Activated CD4-positive, alpha-beta T cell treated with anti-CD3 and anti-CD28 coated beads for 24 hours (primary cell): ENCODE measurements at places on chromosomes 16 and 17.

DNA sequence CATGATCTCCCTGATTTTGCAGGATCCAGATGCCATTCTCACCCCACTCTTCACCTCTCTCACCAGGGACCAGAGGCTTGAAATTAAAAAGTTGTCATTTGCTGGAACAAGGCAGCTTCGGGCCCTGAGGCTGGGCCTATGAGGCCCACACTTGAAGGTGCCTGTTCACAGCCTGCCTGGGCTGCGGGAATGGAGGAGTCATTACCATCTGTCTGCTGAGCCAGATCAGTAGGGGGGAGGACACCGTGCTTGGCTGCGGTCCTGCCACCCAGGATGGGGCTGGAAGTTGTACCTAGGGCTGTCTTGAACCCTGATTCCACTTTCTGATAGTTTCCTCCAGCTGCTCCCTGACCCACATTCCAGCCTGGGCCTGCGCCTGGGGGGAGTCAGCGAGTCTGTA is 208.3 kb upstream of the N4BP1 start:
- DNase-seq, result no peak

GRCh38 chr17:17812211-17813054 is 24.4 kb downstream of the SREBF1 start:
- DNase-seq, result no peak

- no peak for DNase-seq
Observed at GRCh38 chr17:19973156-19973555, 4.5 kb downstream of the AKAP10 start.

DNA sequence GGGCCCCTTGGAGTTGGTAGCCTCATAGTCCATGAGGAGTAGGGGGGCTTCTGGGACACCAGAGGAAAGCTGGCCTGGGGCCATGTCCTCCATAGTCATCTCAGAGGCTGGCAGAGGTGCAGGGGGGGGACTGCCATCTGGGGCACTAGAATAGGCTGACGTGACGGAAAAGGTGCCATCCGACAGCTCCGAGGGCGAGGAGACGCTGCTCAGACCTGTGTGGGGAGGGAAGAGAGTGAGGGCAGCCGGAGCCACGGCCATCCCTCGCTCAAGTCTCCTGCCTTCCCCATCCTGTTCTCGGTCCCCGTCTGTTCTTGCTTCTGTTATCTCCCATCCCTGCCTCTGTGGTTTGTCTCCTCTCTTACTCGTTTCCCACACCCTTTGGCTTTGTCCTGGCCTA is 4.7 kb upstream of the SPAG7 start:
- DNase-seq, result no peak

DNA sequence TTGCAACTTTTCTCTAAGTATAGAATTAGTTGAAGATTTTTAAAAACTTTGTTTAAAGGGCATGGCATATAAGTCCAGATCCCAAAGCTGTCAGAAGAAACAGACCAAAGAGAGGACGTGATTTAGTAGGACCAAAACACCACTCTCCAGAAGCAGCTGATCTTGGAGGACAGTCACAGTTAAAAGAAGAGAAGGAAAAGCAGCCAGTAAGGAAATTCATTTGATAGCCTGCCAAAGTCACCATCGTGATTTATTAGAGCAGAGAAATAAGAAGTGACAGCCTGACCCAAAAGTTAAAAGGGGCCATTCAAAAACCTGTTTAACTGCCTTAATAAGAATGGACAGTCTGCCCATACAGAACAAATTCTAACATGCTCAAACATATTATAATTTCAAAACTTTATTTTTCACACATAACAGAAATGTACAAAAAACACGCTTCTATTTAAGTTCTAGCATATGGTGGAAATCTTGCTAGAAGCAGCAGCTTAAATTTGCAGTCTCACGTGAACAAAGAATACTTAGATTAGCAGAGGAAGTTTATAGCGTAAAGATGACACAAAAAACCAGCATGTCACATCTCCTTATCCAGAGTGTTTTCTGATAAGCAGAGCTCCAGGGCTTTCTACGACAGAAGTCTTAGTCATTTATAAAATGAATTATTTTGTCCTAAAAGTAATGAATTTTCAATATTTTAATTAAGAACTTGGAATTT is 37.2 kb downstream of the TXNDC11 start:
- no peak for DNase-seq

- no peak for DNase-seq
Observed at GRCh38 chr17:10821054-10821453, 16.8 kb downstream of the PIRT start.

GRCh38 chr16:75566758-75567255 is 628 bp downstream of the GABARAPL2 start:
- DNase-seq, result no peak

GRCh38 chr17:80195671-80196529 is 24.2 kb downstream of the SGSH start:
- peak; percentile 43 for DNase-seq

- no peak for DNase-seq
Observed at GRCh38 chr16:64696866-64697265, 425.0 kb downstream of the CDH11 start.

- no peak for DNase-seq
Observed at GRCh38 chr16:4008116-4008515, 108.1 kb downstream of the ADCY9 start.
